ENCODE measurements at places on chromosomes 1 and 21.

DNA sequence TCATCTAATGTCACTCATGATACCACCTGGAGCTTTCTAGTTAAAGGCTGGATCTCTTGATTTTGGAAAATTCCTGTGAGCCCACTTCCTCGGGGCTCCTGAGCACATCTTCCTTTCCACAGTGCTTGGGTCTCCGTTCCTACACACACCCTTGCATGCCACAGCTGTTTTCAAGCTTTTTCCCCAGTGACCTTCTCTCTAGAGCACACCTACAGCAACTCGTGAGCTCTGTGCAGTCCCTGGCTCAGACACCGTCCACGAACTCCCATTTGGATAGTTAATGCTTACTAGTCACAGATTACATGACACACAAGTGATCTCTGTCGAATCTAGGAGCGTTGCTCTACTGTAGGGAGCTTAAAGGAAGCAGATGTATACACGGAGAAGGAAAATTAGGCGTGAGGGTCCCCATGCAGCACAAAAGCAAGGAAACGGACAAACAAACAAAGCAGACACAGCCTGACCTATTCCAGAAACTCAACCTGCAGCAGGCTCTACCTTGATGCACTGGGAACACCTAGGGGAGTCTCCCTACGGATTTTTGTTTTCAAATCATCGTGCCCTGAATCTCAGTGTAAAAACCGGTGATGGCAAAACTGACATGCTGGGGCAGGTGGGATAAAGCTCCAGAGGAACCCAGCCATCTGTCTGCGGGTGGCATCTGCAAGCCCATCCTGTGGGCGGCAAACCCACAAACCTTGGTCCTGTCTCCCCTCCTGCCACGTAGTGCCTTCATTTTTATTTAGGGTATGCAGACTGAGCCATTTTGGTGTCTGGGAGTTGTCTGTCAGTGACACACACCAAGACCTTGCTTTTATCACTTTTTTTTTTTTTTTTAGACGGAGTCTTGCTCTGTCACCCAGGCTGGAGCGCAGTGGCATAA lies 177.8 kb downstream of the RUNX1 start:
- DNase-seq = no peak

DNA sequence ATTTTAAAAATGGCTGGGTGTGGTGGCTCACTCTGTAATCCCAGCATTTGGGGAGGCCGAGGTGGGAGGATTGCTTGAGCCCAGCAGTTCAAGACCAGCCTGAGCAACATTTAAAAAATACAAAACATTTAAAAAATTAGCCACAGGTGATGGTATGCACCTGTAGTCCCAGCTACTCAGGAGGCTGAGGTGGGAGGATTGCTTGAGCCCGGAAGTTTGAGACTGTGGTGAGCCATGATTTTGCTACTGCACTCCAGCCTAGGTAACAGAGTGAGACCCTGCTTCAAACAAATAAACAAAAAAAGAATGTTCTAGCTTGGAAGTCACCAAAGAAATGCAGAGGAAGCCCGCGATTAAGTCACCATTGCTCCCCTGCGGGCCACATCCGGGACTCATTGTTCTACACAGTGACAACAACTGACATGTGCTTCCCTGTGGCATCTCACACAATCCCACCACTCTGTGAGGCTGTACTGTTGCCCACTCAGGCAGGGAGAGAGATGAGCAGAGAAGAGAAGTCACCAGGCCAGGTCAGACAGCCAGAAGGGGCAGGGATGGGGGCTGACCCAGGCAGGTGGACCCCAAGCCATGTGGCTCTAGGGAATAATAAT lies 18.4 kb upstream of the SPATC1L start:
- DNase-seq = no peak

GRCh38 chr1:88595355-88596002 lies 88.6 kb upstream of the PKN2 start:
- no peak for DNase-seq

DNA sequence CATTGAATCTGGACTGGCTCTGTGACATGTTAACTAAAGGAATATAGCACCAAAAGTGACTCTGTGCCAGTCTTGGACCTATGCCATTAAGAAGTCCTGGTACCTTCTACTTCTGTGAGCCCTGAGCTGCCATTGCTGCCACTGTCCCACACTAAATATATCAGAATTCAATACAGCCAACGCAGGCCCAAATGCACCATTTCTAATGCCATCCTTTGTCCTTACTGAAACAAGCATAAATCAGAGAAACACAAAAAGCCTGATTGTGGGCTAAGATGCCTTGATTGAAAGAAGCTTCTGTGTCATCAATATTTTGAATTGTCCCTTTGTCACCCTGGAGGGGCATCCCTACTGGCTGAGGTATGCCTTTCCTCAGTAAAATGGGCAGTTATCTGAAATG lies 66.9 kb upstream of the NEK2 start:
- no peak for DNase-seq

- DNase-seq = peak; percentile 79
Observed at GRCh38 chr1:31669786-31670592, 25.3 kb upstream of the PEF1 start.

DNA sequence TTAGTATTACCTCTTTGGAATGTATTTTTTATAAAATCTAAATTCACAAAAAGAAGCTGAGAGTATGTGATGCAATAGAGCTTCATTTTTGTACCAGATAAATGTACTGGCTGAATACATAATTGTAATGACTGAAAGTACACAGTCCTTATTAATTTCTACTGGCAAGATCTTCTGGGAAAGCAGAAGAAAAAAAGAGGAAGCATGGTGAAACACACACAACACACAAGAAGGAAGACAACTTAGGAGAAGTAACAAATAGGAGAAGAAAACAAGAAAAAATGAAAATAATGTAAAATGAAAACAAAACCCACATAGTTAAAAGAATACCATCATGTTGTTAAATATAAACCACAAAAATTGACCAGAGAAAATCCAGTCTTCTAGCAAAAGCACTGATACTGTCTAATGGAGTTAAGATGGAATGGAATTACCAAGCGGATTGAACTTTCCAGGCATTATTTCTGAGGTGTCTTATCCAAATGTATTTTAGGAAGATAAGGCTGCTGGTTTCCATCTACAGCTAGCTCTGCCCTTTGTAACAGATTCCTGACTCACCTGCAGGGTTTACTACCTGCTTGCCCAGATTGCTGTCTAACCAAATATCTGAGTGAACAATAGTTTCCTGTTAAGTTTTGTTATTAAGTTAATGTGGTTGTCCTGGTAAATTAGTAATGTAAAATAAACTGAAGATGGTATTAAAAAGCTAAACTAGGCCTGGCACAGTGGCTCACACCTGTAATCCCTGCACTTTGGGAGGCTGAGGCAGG lies 4.5 kb upstream of the COP1 start:
- DNase-seq = no peak

GRCh38 chr1:168391851-168392681 lies 111.4 kb downstream of the TBX19 start:
- no peak for DNase-seq

GRCh38 chr1:31531177-31531999 lies 44.9 kb upstream of the TINAGL1 start:
- no peak for DNase-seq

DNA sequence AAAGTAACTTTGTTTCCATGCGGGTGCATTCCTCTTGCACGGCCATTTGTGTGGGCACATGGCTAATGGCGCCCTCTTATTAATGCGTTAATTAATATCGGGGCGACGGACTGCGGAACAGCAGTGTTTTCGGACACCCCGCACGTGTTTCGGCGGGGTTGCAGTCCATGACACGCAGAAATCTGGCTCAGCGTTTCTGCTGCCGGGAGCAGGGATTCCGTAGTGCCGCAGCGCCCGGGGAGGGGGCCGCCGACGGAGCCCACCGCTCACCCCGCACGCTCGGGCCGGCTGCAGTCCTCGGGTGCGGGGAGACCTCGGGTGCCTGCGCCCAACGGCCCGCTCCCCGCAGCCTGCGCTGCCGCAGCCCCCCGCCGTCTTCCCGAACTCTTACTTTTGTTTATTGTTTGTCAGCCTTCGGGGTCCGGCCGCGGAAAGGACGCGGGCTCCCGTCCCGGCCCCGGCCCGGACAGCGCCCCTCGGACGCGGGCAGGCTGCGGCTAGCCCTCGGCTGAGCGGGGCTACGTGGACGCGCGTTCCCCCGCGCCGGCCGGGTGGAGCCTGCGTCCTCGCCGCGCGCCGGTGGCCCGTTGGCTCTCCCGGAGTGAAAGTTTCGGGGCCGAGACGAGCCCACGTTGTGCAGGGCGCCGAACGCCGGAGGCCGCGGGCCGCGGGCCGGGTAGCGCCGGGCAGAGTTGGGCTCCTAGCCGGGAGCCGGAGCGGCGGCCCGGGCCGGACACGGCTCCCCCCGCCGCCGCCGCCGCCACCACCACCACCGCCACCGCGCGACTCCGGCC lies 849 bp downstream of the NFIA start:
- DNase-seq = peak; percentile 15

- DNase-seq = peak; percentile 27
Observed at GRCh38 chr1:56844545-56845136, 10.0 kb upstream of the C8A start.

GRCh38 chr1:205009670-205010069 lies 33.3 kb upstream of the CNTN2 start:
- no peak for DNase-seq

- DNase-seq = no peak
Observed at GRCh38 chr1:91226741-91227140, 177.9 kb downstream of the HFM1 start.

- peak; percentile 70 for DNase-seq
Observed at GRCh38 chr1:204507317-204508105, 8.7 kb upstream of the MDM4 start.

DNA sequence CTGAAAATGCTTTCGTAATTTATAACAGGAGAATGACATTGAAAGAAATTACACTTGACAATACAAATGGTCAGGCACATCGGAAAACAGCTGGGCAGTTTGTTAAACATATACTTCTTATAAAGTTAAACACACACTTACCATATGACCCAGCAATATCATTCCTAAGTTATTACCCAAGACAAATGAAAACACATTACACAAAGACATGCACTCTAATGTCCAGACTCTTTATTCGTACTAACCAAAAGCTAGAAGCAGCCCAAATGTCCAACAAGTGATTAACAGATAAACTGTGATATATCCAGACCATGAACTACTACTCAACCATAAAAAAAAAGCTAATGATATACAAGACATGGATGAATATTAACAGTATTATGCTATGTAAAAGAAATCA lies 8.5 kb downstream of the AKT3 start:
- no peak for DNase-seq

DNA sequence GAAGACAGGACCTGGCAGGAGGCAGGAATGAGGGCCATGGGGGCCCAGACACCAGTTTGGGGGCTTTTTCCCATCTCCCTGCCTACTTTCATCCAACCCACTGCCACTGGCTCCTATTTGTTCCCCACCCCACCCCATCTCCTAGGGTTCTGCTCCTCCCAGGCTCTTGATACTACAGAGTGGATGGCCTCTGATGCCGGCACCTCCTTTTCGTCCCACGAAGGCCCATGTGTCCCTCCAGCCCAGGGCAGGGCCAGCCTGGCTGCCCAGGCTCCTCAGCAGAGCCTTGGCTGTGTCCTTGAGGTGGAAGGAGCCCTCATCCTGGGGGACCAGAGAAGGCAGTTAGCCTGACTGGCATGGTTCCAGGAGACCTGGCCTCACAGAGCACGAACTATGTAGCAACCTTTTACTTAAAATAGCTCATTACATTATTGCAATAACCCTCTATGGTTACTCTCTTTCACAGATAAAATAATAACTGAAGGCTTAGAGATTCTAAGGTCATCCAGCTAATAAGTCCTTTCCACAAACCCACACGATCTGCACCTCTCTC lies 3.5 kb downstream of the POMGNT1 start:
- no peak for DNase-seq

- no peak for DNase-seq
Observed at GRCh38 chr1:183515002-183515689, 42.8 kb downstream of the SMG7 start.

DNA sequence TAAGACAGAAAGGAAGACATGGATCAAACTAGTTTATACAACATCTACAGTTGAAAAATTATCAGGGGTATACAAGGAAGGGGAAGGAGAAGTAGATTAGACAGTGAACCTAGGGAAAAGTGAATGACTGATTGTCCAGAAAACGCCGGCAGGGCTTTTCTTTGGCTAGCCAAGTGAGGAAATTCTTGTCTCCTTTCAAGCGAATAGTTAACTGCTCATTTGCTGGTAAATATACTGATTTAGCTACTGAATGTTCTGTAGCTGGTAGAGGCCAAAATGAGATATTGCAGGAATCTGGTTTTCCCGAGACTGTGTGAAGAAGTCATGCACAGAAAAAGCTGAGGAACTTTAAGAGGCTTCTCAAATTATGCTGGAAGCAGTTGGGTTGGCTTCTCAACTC lies 128.5 kb upstream of the ZNHIT6 start:
- no peak for DNase-seq

DNA sequence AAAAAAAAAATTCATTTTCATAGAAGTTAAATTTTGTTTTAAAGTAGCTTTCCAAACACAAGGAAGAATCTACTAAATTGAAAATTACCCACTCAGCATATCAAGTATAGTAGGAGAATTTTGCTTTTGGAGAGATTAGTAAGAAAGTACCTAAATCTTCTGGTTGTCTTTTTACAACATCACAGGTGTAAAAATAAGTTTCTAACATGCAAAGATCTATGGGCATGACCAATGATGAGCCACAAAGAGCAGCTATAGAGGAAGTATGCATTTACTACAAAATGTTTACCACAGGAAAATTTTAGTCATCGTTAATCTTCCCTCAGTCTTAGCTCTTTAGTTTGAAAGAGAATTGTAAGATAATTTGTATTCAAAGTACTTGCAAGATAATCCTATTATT lies 28.1 kb downstream of the ANGPTL3 start:
- no peak for DNase-seq

GRCh38 chr1:89611721-89612120 lies 21.2 kb upstream of the LRRC8C start:
- DNase-seq = no peak

- DNase-seq = no peak
Observed at GRCh38 chr1:69319287-69319686, 248.4 kb upstream of the LRRC7 start.

DNA sequence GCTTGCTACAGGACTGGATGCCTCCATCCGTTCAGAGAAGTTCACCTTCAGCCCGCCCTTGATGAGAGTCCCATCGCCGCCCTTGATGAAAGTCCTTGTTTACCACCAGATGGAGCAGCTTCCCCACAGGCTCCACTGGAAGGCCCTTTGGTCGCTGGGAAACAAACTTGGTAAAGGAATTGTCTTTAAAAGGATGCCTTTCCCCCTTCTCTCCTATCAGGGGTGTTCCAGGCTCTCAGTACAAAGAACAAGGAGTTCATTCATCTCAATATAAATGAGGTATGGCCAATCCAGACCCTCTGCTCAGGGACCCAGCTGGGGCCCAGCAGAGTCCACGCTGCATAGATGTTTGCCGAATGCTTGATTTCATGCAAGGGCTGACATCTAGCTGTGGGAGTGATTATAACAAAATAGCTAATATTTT lies 50.8 kb downstream of the CAPN9 start:
- DNase-seq = peak; percentile 35

Data from NCI-H345 (cell line).